ENCODE measurements at places on chromosomes 2 and 18.

- DNase-seq: no peak
Observed at GRCh38 chr2:23503097-23503496, 118.1 kb downstream of the KLHL29 start.

- no peak for DNase-seq
Observed at GRCh38 chr2:131039535-131039907, 53.7 kb downstream of the FAM168B start.

DNA sequence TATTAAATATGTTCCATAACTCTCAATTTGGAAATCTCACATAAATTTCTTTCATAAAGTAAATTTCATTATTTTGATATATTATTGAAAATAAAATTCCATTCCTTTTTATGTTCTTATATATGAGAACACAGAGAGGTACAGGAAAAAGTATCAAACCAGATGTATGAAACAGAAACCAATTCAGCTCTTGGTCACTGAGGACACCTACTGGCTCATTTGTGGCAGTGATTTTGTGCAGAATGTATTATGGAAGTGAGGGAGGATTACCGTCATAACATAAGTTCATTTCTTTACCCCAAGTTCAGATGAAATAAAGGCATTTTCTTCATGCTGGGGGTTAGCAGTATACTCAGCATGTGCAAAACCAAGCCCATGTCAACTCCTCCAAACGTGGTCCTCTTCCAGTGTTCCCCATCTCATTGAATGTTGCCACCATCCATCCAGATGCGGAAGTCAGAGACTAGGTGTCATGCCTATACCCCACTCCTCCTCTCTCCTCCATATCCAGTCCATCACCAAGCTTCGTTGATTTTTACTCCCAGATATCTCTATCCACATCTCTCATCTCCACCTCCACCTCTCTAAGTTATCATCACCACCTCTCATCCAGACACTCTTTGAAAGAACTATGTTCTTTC is 41.7 kb upstream of the MALL start:
- no peak for DNase-seq

DNA sequence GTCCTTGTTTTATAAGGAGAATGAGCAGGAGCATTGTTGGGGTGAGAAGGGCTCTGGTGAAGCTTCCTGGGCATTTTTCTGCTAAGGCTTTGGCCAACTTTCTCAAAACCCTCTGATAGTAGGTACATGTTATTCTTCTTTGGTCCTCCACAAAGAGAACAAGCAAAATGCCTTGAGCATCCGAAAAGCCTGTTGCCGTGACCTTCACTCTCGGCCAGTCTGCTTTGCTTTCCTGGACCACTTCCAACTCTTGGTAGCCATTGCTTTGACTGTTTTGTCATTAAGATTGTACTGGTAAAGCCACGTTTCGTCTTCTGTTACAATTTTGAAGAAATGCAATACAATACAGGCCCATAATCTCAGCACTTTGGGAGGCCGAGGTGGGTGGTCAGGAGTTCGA is 27.4 kb upstream of the ALLC start:
- no peak for DNase-seq

DNA sequence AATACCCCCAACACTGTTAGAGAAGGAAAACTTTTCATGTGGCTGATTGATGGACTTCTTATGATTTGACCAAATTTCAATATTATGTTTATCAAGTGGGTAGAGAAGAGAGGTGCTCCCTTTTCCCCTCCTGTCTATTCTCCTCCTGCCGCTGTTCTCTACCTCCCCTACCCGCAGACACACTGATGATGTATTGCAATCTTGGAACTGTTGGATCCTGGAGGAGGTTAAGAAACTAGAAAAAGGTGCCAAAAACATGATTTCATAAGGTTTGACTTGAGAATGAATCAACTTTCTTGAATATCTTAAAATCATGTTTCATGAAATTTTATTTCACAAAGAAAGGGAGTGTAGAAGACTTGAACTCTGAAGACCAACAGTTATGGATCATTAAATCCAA is 125.8 kb downstream of the MEIS1 start:
- no peak for DNase-seq

GRCh38 chr2:15941481-15941850 is 1.1 kb downstream of the MYCN start:
- no peak for DNase-seq

- no peak for DNase-seq
Observed at GRCh38 chr2:64750001-64750816, 96.5 kb upstream of the SERTAD2 start.

DNA sequence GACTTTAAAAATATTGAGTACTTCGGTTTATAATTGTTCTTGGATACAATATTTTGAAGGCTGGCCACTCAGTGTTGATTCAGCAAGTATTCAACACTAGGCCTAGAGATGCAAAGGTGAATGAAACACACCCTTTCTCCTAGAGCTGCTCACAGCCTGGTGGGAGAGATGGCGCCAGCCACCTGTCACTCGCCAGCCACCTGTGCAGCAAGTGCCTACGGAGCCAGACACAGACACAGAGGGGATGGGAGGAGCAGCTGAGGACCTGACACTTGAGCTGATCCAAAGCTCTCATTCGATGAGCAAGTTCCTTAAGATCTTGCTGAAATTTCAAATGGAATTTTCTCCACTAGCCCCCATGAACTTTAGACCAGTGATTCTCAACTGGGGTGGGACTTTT is 151.1 kb upstream of the RIOK3 start:
- no peak for DNase-seq

- DNase-seq: no peak
Observed at GRCh38 chr2:127626175-127626574, 19.8 kb upstream of the GPR17 start.

- no peak for DNase-seq
Observed at GRCh38 chr18:23779696-23780303, 90.5 kb downstream of the LAMA3 start.

DNA sequence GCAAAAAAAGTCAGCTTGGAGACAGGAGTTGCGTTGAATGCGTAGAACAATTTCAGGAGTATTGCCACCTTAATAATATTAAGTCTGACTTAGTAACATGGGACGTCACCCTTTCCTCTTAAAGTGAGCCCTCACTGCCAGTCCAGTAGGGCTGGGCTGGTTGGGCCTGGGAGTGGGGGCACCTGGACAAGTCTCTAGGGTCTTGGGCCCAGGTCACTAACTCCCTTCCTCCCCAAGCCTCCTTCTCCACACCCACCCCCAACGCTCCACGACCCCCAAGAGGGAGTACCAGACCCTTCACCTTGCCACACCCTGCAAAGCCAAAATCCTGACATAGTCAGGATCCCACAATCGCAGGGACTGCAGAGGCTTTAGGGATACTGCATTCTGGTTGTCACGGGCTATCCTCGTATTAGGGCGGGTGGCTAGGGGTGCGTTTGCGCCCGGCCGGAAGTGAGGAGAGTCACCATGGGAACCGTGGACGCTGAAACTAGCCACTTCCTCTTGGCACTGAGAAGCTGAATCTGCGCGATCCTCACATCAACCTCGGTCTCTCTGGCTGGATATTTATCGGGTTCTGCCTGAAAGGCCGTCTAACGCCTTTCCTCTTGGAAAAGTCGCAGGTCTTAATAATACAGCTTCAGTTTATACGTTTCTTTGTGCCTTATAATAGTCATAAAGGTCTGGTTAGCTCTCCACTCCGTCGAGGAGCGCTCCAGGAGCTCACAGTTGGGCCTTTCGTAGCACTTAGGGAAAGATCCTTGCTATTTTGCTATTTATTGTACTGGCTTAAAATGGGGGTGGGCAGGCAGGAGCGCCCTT is 10.3 kb upstream of the CXXC1 start:
- peak; percentile 6 for DNase-seq

- DNase-seq: no peak
Observed at GRCh38 chr2:150517951-150518680, 30.6 kb upstream of the RND3 start.

DNA sequence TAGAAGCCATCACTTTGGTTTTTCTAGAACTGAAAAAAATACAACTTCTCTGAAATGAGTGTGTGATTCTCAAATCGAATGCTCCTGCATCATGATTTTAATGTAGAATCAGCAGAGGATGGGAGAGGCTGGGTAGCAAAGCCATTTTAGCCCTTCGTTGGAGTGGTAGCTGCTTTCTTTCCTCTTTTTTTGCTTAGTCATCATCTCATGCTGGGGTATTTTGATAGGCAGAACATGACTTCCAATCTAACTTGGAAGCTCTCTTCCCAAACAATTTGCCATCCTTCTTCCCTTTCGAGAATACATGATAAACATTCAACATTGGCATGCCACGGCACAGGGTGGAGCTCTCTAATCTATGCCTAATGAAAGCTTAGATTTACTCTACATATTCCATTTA is 311.2 kb upstream of the LRATD1 start:
- DNase-seq: no peak

DNA sequence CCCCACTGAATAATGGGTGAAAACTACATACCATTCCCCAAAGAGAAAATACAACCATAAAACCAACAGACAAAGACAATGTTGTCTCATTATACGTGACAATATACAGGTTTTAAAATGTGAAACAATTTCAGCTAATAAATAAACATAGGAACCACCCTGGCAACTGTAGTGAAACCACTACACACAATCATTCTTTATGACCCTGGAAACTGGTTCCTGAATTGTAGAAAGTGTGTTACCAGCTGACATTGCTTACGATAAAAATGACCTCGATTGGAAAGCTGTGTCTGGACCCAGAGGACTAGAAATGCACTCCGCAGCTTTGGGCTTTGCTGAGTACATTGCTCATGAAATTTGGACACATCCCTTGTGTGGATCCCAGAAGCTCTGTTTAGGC is 73.9 kb upstream of the LPIN2 start:
- no peak for DNase-seq

- DNase-seq: no peak
Observed at GRCh38 chr2:128801576-128801975, 482.9 kb upstream of the HS6ST1 start.

DNA sequence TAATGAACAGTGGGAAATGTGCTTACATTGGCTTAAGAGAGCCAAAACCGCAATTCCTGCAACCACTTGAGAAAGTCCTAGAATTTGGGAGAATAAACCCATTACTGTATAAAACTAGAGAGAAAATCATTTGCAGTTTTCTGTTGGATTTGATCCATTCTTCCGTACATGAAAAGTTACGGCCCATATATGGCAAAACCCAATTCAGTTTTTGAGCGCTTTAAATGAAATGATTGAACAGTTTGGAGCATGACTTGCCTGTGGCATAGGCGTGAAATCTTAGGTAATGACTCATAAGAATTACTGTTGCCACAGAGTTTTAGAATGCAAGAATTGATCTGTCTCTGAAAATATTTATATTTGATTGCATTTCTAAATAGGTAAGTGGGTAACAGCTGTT is 52.0 kb downstream of the PHLPP1 start:
- DNase-seq: no peak

DNA sequence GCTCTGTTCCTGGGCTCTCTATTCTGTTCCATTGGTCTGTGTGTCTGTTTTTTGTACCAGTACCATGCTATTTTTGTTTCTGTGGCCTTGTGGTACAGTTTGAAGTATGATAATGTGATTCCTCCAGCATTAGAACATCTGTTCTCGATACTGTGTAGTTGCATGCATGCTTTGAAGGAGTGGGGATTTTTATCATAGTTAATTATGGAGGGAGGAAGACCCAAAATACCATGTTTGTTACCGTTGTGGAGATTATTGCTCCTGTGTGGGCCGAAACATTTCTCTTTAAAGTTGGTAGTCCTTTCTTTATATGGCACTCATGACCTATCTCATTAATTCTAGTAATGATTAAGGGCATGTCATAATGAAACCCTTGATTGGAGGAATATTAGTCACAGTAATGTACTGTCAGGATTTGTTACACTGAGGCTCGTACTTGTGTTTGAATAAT is 87.6 kb downstream of the TTC27 start:
- no peak for DNase-seq

- DNase-seq: peak; percentile 97
Observed at GRCh38 chr2:8681786-8682692, at the start of gene ID2. Gene ID2, plus strand, starts transcription at chr2:8682056. Its CDS starts 110 bp downstream, at chr2:8682166.

DNA sequence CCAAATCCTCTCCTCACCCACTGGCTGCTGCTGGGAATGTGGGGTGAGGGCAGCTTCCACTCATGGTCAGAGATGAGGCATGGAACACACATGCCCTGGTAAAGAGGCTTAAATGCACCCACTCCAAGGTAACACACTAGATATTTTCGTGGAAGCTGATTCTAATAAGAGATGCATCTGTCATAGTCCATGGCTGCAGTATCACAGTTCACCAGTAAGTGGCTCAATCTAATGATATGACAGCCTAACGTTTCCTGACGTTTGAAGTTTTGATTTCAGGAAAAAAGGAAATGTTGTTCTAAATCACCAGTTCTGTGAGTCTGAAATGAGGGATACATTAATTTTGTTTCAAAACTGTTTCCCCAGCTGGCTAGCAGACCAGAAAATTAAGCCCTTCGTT is 38.2 kb downstream of the LCT start:
- DNase-seq: no peak

DNA sequence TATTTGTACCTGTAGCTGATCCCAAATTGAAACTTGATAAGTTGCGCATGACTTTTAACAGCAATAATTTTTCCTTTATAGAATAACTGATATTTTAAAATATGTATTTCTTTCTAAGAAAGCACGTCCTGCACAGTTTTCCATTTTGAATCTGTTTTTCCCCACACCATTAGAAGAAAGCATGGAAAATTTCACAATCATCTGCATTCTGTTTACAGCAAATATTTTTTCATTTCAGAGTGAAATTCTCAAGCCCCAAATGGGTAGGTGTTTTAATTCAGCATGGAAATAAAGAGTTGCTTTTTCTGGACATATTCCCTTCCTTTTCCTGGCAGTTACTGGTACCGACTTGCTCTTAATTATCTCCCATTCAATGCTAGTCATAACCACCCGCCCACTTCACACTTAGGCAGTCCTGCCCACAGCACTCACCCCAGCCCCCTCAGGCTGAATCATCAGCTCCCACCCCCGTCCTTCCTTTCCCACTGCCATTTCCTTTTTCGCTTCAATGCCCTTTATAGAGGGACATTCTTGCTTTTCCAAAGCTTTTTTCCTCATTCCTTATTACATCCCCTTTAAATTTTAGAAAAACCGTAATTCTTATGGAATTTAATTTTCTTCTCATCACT is 89.2 kb upstream of the GLS start:
- DNase-seq: no peak

- no peak for DNase-seq
Observed at GRCh38 chr2:218883491-218884490, 3.1 kb downstream of the WNT10A start.

DNA sequence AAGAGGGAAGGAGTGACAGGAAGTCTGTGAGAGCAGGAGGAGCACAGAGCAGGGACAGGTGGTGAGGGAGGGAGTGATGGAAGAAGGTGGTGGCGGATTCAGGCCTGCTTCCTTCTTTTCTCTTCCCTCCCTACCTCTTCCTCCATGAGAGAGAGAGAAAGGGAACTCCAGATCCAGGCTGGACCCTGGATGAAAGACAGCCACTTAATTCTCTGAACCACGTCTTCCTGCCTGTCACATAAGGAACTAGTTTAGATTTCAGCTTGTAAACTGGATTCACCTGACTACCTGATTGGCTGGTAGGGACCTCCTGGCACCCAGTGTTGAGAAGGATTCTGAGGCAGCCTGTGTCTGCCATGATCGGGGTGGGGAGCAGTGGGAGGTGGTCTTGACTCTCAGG is 48.9 kb downstream of the PAX8 start:
- DNase-seq: no peak
